Activated CD4-positive, alpha-beta T cell treated with anti-CD3 and anti-CD28 coated beads, Interleukin-2, amount 50 U/mL, for 16 hours (primary cell): ENCODE measurements at places on chromosomes 11 and 22.

- DNase-seq = no peak
Observed at GRCh38 chr11:112293614-112294013, 33.0 kb upstream of the PLET1 start.

- DNase-seq = no peak
Observed at GRCh38 chr11:14041040-14041439, 78.5 kb downstream of the SPON1 start.

DNA sequence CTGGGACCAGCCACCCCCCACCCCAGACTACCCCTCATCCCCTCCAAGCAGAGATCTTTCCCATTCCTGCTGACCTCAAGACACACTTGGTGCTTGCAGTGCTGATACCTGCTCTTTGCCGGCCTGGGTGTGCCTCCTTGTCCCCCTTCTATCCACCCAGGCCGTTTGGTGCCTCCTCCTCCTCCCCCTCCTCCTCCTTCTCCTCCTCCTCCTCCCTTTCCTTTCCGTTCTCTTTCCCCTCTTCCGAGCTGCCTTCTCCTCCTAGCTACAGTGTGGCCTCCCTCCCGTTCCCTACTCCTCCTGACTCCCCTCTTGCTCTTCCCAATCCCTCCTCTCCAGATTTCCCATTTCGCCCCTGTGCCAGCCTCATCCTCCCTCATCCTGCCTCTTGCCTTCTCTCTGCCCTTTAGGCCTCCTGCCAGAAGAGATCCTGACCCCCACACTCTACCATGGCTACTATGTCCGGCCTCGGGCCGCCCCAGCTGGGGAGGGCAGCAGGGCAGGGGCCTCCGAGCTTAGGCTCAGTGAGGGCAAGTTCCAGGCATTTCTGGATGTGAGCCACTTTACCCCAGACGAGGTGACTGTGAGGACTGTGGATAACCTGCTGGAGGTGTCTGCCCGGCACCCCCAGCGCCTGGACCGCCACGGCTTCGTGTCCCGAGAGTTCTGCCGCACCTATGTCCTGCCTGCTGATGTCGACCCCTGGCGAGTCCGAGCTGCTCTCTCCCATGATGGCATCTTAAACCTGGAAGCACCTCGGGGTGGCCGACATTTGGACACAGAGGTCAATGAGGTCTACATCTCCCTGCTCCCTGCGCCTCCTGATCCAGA is 712 bp downstream of the HSPB2 start:
- DNase-seq = no peak

- DNase-seq = no peak
Observed at GRCh38 chr11:4975436-4975835, 19.2 kb upstream of the OR51L1 start.

DNA sequence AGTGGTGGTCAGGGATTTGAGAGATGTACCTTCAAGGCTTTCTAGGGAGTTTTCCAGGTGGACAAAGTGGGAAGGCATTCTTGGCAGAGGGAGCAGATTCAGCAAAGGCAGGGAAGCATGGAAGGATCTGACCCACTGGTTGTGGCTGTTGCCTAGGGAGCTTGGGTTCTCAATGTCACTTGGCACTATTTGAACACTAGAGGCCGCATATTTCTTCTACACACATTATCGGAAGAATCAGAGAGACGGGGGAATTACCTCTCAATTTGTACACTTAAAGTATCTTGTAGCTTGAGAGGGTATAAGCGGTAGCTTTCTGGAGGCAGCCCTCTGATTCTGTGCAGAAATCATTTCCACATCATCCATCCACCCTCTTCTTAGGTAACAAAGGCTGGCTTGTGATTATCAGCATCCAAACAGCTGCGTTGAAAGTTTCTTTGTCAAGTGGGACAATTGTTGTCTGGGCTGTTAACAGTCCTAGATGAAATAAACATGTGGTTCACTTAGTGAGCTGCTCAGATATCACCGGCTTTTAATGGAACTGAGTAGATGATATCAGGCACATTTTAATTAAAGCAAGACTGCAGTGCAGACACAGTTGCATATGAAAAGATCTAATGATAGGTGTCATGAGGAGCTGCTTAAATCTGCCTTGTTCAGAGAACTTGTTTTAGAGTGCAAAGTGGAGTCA is 2.6 kb downstream of the NELL1 start:
- peak; percentile 5 for DNase-seq

- DNase-seq = no peak
Observed at GRCh38 chr11:121451178-121451985, 732 bp upstream of the SORL1 start.

GRCh38 chr11:69696749-69697468 is 6.9 kb downstream of the FGF19 start:
- no peak for DNase-seq

DNA sequence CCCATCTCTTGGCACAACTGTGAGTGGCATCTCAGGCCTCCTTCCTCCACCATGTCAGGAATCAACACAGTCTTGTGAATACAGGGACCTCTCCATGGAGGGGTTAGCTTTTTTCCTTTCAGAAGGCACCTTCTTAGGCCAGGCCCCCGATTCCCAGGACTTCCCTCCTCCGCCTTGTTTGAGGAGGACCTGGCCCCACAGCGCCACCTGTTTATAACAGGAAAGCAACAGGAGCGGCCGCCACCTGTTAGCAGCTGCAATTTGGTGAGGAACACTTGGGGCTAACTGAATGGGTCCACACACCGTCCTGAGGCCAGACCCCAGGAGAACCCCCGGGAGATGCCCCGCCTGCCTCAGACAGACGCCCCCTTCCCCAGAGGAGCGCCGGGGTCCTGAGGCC is 3.8 kb upstream of the PKP3 start:
- DNase-seq = no peak

DNA sequence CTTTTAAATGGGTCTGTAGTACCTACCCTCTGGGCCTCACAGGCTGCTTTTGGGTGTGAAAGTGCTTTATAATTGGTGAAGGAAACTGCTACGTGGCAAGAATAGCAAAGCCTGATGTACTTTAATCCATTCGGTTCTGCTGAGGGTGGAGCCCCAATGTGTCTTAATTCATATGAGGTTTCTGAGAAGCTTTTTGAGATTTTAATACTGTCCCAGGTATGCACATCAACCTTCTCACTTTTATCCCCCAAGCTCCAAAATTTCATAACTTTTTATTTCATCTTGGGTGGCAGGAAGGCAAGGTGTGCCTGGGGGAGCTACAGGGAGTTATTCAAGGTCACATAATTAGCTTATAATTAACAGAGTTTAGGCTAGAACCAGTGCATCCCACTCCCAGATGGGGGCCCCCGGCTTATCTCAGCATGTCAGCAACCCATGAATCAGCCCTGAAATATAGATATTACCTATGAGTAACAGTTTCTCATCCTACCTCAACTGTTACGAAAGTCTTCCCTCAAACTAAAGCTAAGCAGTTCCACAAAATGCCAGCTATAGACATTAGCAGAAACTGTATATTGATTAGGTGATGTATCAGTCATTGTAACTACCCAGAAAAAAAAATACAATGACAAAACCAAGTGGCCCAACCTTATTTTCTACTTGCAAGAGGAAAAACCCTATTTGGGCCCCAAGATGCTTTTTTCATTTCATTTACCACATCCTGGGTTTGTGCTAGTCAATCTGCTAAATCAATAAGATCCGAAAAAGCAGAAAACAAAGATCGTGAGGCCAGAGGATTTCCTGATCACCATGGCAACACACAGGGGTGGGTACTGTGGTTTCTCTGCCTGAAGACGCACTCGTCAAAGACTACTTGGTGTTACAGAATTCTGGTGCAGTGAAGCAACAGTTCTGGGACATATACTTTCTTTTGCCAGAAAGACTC is 26.7 kb downstream of the CD44 start:
- DNase-seq = peak; percentile 98

GRCh38 chr11:63887386-63887999 is 29.5 kb downstream of the RCOR2 start:
- no peak for DNase-seq
